ENCODE measurements at places on chromosomes 4 and X.

- DNase-seq = no peak
These were observed 211.5 kb upstream of the NR3C2 start for GRCh38 chr4:148653681-148654080.

- DNase-seq = no peak
These were observed 493.0 kb downstream of the TLL1 start for GRCh38 chr4:166366012-166366411.

GRCh38 chr4:138103597-138104283, 138.4 kb downstream of the SLC7A11 start:
- DNase-seq = no peak

DNA sequence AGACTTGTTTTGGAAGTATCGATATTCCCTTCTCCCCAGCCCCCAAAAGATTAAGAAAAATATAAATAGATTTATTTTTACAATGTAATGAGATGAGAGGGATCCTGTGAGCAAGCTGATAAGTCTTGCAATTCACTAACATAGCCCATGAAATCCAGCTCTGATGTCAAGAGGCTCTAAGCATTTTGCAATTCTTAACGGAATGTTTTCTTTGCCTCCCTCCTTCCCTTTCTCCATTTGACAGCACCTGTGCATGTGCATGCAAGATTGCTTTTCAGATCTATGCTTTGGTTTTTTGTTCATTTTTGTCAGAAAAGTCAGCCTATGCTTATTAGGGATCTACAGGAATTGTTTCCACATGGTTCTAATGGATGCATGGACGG, 169.9 kb downstream of the SLIT2 start:
- DNase-seq = no peak

GRCh38 chr4:45063696-45064095, 337.3 kb upstream of the GNPDA2 start:
- no peak for DNase-seq

- DNase-seq = no peak
These were observed 56.8 kb downstream of the RBPJ start for GRCh38 chr4:26377328-26378311.

GRCh38 chr4:86876894-86877685, 15.1 kb downstream of the C4orf36 start:
- no peak for DNase-seq

- DNase-seq = no peak
These were observed 50.6 kb downstream of the PPARGC1A start for GRCh38 chr4:23839279-23839678.

- DNase-seq = no peak
These were observed 22.3 kb downstream of the TMPRSS11D start for GRCh38 chr4:67861513-67861912.

DNA sequence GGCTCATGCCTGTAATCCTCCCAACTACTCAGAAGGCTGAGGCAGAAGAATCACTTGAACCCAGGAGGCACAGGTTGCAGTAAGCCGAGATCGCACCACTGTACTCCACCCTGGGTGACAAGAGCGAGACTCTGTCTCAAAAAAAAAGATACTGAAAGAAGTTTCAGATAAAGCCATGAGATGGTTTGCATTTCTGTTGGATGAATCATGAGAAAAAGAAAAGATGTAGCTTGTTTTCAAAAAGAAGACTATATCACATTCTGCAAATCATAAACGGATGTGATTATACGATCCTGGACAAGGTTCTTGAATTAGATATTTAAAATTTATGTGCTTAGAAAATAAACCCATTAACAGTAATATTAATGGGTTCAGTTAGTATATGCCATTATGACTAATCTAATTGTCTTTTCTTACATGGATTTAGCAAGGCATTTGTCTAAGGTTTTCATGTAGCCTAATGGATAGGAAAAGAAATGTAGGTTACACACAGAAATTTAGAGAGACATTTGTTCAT, 345.9 kb downstream of the SLC7A11 start:
- DNase-seq = no peak

DNA sequence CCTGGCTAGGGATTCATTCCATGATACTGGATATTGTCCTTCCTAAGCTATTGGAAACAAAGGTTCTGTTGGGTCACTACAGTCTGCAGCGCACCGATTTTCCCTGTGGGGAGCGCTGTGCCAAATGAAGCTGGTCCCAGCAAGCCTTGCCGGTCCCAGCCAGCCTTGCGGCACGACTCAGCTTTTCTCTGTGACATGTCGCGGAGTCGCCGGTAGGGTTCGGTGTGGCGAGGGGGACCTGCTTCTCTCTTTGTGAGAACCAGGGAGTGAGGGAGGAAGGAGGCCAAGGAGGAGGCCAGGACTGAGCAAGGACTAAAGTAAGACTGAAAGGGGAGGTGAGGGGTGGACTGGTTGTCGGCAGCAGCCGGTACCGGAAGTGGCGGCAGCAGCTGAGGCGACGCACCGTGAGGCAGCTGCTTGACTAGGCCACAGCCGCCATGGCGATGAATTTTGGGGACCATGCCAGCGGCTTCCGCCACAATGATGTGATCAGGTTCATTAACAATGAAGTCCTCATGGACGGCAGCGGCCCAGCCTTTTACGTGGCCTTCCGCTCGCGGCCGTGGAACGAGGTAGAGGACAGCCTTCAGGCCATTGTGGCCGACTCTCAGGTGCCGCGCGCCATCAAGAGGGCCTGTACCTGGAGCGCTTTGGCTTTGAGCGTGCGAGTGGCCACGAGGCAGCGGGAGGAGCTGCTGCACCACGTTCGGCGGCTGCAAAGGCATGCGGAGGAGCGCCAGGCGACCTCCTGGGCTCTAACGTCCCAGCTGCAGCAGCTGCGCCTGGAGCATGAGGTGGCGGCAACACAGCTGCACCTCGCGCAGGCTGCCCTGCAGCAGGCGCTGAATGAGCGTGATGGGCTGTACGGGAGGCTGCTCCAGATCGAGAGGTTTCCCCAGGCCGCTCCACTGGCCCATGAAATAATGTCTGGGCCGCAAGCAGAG, at the start of gene TEX13D:
TEX13D (plus strand) TSS at position 180 of the 944 bp plus-strand sequence; CDS start at position 438, 258 bp downstream.
- DNase-seq = no peak

DNA sequence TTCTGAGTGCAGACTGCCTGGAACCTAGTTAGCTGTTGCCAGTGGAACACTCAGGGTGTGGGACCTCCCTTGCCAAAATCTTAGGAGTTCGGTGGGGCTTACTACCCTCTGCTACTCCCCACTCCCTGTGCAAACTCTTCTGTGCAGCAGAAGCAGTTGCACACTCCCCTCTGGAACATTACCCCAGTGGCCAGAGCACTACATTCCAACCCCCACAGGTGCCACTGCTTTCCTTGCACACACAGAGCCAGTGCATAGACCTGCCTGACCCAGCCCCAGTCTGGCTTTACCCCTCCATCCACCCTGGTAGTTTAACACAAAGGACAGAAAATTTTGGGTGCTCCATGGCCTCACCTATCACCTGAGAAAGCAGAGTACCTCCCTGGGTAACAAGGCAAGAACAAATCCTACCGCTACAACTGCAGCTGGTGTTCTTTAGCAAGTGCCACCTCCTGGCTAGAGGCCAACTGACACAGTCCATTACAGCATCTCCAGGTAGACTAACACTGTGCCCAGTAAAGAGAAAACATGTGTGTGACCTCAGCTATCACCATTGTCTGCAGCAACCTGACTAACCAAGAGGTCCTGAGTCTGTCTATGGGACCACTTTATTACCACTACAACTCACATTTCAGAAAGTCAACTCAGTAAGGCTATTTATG, 11.5 kb upstream of the RASSF6 start:
- DNase-seq = no peak

DNA sequence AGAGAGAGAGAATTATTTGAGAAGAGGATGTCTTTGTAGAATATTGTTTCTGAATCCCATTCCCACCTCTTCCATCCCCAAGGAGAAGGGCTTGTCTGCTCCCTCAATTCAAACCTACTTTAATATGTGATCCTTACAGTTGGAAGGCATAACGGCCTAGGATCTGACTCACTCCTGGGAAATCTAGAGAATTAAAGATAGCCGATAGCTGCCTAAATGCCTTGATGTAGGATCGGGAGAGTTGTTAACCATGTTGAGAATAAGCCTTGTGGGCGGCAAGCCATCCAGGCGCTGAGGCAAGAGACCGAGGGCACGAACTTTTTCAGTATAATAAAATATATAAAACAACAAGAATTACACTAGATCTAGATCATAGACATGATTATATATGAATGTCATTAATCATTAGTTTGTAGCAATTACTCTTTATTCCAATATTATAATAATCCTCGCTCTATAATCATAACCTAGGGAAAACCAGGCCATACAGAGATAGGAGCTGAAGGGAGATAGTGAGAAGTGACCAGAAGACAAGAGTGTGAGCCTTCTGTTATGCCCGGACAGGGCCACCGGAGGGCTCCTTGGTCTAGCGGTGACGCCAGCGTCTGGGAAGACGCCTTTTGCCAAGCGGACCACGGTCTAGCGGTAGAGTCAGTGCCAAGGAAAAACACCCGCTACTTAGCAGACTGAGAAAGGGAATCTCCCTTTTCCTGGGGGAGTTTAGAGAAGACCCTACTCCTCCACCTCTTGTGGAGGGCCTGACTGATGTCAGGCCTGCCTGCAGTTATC, 13.5 kb downstream of the EMCN start:
- DNase-seq = no peak

- no peak for DNase-seq
These were observed 12.3 kb upstream of the SCRG1 start for GRCh38 chr4:173411106-173411693.

DNA sequence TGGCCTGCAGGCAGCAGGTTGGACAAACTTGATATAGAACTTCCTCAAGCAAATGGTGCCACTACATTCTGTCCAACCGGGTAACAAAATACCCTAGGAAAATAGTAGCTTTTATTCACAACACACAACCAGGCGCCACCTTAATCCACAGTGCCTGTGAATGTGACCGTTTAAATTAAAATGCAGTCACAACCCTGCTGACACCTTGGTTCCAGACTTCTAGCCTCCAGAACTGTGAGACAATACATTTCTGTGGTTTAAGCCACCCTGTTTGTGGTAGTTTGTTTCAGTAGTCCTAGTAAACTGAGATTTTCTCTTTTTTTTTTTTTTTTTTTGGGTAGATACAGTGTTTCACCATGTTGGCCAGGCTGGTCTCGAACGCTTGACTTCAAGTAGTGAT, 575.8 kb downstream of the PACRGL start:
- DNase-seq = no peak

- DNase-seq = no peak
These were observed 15.6 kb downstream of the XPNPEP2 start for GRCh38 chrX:129754056-129755024.

- no peak for DNase-seq
These were observed 180.5 kb upstream of the RBPJ start for GRCh38 chr4:26140150-26140898.

DNA sequence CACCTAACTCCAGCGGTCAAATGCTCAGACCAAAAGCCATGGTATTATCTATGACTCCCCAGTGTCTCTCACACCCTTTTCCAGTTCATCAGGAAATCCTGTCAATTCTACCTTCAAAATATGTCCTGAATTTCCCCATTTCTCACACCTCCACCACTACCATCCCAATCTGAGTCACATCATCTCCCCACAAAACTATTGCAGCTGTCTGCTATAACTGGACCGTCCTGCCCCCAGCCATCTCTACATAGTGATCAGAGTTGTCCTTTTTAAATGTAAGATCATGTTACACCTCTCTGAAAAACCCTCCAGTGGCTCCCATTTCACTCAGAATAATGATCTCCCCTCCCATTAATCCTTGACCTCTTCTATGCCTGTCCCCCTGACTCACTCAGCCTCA, 6.8 kb upstream of the ODAPH start:
- DNase-seq = no peak

DNA sequence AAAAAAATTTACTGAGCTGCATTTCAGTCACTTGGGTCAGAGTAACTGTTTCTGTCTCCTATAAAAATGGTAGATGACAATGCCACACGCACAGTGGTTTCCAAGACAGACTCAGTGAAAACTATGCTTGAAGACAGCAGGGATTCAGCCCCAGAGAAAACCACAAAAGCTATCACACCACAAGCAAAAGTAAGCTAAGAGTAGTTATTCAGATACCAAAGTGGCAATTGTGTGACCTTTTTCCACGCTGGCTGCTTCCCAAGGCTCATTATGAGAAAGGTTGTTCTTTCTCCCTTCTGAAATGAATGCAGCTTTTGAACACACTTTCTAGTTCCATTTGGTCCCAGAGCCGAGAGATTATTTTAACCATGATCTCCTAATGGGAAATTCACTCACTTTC, 46.4 kb upstream of the GPM6B start:
- DNase-seq = no peak

GRCh38 chr4:116027311-116027710, 913.9 kb upstream of the NDST4 start:
- no peak for DNase-seq

GRCh38 chr4:123479944-123480343, 83.3 kb downstream of the SPRY1 start:
- DNase-seq = no peak

GRCh38 chrX:49915361-49916222, 6.8 kb upstream of the CLCN5 start:
- DNase-seq = no peak

GRCh38 chr4:70996018-70996360, 2.5 kb downstream of the DCK start:
- DNase-seq = no peak

DNA sequence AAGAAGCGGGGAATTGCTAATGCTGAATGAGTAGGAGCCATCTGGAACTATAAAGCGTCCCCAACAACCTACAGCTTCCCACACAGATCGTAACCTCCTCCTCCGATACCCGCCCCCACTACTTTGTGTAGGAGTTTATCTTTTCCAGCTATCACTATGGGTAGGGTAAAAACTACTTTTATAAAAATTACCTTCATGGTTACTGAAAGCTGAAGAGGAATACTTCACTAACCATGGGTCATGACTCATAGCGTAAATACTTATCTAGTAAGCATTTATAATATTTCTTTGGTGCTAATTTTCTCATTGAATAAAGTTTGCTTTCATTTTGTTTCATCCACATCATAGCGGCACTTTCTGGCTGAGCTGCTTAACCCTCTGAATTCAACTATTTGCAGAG, 79.4 kb upstream of the TNIP3 start:
- no peak for DNase-seq

- DNase-seq = no peak
These were observed 197.7 kb downstream of the INPP4B start for GRCh38 chr4:142648378-142648777.

DNA sequence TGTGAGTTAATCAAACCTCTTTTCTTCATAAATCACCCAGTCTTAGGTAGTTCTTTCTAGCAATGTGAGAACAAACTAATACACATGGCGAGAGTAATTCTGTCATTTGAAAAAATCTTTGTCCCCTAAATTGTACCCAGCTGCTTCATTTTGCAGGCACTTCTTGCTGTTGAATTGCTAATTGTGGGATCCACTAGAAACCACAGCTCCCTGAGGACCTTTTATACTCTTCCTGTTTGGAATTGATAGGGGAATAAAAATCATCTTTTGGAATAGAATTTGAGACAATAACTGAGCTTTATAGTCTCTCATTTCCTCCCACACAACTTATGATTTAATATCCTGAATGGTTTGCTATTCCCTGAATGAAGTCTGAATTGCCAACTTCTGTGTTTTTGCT, 170.2 kb downstream of the PACRGL start:
- DNase-seq = no peak

DNA sequence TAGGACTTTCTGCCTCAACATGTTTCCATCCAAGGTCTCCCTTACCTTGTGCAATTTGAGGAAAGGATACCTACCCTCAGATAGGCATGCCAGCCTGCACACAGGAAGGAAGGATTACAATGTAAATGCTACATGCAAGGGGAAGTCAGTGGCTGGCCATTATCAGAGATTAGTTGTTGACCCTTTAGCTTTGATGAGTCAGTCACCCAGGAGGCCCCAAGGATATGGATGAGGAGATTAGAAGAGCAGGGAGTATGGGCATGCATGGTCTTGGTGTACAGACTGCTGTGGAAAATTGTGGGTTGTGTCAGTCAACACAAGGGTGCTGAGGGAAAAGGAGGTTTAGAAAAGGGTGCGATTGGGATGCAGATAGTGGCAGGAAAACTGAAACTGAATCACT, 92.0 kb downstream of the GUCY2F start:
- DNase-seq = no peak
